ENCODE measurements at places on chromosomes 11 and 22.

DNA sequence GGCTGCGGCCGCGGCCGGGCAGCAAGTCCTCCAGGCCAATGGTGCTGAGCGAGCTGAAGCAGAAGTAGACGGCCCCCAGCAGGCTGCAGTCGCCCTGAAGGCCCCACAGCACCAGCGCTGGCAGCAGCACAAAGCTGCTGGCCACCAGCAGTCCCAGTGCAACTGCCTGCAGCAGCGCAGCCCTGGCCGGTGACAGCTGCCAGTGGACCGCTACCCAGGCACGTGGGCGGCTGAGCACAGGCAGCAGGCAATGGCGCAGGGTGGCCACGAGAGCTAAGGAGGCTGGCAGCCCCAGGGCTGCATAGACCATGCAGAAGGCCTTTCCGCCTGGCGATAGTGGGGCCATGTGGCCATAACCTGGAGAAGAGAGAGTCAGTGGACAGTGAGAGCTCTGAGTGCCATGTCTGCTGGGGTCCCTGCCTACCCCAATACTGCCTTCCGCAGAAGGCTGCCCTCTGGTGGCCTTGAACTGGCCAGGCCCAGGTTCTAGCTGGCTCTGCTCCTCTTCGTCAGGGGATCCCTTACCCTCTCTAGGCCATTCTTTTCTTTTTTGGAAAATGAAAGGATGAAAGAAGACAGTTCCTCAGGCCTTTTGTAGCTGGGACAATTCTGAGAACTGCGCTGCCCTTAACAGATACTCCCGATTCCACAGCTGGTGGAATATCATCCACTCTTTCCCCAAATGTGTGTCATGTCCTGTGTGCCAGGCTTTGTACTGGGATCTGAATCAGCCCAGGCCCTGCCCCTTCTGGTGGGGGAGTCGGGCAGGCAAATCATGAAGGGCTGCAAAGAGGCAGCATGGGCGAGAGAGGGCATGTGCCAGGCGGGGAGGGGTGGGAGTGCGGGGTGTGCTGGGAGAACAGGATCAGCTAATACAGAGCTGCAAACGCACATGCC, 1.8 kb downstream of the KCNK7 start:
- DNase-seq = peak; percentile 57

GRCh38 chr11:47523490-47524225, 29.3 kb downstream of the CELF1 start:
- peak; percentile 58 for DNase-seq

GRCh38 chr11:61958590-61958989, 8.4 kb downstream of the BEST1 start:
- DNase-seq = no peak

DNA sequence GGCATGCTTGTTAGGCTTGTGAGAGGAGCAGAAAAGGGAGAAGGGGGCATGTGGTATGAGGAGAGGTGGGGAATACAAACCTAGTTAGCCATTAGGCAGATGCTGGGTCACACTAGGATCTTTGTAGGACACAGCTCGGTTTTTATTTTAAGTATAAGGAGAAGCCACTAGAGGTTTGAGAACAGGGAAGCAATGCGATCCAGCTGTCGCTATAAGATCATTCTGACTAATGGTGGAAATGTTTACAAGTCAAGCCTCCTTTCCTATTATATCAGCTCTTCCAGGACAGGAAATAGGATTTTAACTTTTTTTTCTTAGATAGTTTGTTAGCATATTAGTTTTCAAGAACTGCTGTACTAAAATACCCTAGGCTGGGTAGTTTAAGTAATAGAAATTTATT, 609.9 kb downstream of the INSC start:
- no peak for DNase-seq
